Daoy (cell line): ENCODE measurements at places on chromosomes 16 and 17. TPM values are rescaled to one million over a fixed set of nuclear protein-coding genes. Genes with fewer than 3 reads are reported as not detected.

Gene ZNF785
- 2.7 and 6.2 TPM in 2 replicates for total RNA-seq

Gene IL21R
- total RNA-seq: 0.03 TPM in 1 of 2 replicates, not detected in the other

Gene PDILT
- total RNA-seq: 0.18 TPM in 1 of 2 replicates, not detected in the other

Gene KIF2B
- total RNA-seq: not detected in 2 replicates

DNA sequence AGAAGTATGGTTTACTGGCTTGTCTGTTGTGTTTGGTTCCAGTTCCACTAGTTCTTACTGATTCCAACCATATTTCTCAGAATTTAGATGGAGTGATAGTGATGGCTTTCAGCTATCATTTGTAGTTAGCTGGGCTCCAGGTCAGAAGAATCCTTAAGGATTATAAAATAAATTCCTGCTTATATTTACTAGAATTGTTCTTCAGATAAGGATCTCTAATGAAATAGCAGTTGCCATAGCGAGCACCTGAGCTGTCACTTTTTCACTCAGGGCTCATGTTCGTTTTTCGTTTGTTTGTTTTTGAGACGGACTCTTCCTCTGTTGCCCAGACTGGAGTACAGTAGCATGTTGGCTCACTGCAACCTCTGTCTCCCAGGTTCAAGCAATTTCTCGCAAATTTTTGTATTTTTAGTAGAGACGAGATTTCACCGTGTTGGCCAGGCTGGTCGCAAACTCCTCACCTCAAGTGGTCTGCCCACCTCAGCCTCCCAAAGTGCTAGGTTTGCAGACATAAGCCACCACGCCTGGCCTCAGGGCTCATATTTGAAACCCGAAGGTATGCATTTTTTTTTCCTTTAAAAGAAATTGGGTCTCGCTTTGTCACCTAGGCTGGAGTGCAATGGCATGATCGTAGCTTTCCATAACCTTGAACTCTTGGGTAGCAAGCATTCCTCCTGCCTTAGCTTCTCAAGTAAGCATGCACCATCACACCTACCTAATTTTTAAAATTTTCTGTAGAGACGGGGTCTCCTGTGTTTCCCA is 42.9 kb downstream of the PAFAH1B1 start:
- DNase-seq: no peak

GRCh38 chr17:39603304-39604016 is 4.3 kb downstream of the NEUROD2 start:
- DNase-seq: no peak

GRCh38 chr17:28725166-28725659 is 820 bp downstream of the TLCD1 start:
- DNase-seq: peak; percentile 71

DNA sequence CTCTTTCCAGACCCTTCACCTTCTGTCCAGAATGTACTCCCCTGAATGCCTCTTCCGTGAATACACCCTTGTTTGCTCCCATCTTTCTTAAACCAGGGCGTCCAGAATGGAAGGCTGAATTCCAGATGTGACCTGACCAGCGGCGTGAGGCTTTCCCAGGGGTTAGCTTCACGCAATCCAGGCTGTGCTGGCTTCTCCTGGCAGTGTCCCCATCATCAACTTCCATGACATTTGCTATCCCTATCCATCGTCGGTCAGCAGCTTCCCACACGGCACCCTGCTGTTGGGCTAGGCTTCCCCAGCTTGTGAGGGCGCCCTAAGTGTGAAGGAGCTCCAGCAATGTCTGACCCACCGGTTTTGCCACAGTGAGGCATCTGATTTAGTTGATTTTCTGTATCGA is 339.8 kb upstream of the TNRC6C start:
- DNase-seq: no peak

- no peak for DNase-seq
Measured at GRCh38 chr16:84166796-84167695, 19.8 kb downstream of the TAF1C start.

GRCh38 chr17:37650419-37651003 is 7.3 kb upstream of the DDX52 start:
- peak; percentile 23 for DNase-seq

GRCh38 chr16:85541619-85541979 is 71.5 kb upstream of the GSE1 start:
- DNase-seq: no peak

- no peak for DNase-seq
Measured at GRCh38 chr16:78098595-78099270, 721 bp upstream of the WWOX start.

GRCh38 chr17:20999044-20999573 is 43.7 kb downstream of the USP22 start:
- DNase-seq: no peak

DNA sequence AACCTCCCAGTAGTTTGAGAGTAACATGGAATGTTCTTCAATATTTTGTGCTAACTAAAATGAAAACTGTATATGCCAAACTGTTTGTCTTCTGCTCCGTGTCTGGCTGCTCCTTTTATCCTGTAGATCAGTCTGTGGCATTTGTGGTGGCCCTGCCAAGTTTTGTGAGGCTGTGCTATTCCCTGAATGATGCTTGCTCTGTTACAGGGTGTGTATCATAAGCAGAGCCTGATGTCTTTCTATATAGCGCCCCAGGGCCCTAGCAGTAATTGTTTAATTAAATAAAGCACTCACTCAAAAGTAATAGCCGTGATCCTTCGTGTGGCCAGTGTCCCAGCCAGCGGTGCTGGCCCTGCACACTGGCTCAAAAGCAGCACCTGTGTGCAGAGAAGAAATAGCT is 27.8 kb upstream of the NAT9 start:
- no peak for DNase-seq

DNA sequence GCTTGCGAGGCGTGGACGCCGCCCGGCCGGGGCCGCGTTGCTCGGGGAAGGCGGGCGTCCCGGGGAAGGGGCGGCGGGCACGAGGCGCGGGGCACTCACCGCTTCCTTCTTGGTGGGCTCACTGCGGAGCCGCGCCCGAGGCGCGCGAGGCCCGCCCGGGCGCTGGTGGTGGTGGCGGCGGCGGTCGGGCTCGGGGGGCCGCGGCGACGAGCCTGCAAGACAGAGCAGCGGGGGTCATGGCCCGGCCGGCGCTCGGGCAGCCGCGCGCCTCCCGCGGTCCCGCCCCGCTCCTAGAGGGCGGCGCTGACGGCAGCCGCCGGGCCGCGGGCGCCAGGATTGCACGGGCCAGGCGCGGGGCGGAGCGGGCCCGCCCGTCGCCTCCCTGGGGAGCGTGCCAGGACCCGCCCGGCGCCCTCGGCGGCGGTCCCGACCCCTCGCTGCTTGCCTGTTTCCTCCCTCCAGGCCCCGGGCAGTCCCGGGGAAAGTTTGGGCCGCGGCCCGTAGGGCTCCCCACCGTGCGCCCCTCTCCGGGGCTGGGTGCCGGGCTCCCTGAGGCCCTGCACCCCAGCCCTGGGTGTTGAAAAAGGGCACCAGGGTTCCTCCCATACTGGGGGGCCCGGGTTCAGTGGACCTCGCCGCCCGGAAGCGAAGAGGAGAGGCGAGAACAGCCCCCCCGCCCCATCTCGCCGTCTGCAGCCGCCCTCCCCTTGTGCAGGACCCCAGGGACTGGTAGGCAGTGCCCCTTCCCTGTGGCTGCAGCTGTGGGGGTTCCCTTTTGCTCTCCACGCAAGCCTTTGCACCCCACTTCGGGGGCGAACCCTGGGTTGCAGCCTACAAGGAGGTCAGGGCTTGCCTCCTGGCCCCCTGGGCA is at the start of gene C16orf74:
Gene C16orf74 (minus strand): TSS at position 270 of the 871 bp plus-strand sequence. CDS start 15,879 bp downstream, outside the sequence.
- peak; percentile 65 for DNase-seq

GRCh38 chr17:8577868-8578267 is 52.7 kb downstream of the MYH10 start:
- DNase-seq: no peak

DNA sequence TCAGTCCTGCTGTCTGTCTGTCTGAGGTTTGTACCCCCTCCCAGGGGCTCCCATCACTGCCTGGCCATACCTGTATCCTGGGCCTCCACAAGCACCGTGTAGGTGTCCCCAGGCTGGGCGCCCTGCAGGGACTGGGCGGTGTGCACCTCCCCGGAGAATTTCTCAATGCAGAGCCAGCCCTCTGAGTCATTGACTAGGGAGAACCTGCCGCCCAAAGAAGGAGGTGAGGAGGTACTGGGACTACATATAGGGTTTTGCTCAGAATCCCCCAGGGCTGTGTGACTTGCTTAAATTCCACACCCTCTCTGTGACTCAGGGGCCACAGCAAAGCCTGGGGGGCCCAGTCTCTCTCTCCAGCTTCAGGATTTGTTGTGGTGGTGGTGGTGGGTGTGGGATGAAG is 7.6 kb downstream of the CDH16 start:
- DNase-seq: no peak
